Right renal cortex interstitium (tissue), 3 donors: ENCODE measurements at places on chromosomes 7 and 10.

- no peak for DNase-seq
Observed at GRCh38 chr10:102342958-102343357, 52.5 kb upstream of the NFKB2 start.

- DNase-seq, result no peak
Observed at GRCh38 chr7:4612939-4613841, 68.9 kb upstream of the FOXK1 start.

DNA sequence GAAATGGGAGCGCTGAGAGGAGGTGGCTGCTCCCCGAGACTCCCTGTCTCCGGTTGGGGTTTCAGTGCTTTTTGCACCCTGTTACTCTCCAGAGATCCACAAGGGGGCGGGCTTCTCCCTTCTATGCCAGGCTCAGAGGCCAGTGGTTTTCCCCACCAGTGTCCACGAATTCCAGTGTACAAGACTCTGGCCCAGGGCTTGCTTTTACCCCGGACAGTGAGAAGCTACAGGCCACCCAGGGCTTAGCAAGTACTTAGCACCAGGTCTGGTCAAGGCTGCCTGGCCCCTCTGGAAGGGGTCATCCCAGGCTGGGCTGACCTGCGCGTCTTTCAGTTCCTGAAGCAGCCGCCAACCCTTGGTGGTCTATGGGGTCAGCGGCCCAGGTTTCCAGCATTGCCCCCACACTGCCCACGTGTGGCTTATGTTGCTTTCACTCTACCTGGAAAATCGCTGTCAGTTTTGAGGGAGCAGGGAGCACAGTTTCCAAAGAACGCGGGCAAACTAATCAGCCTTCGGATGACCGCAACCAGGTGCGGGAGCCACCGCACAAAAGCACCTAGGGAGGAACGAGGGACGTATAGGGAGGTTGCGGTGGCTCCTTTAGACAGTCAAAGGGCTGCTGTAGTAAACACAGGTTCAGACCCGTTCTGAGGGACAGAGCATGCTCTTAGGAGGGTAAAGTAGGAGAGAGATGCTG is 6.8 kb downstream of the CYP26A1 start:
- DNase-seq, result no peak

DNA sequence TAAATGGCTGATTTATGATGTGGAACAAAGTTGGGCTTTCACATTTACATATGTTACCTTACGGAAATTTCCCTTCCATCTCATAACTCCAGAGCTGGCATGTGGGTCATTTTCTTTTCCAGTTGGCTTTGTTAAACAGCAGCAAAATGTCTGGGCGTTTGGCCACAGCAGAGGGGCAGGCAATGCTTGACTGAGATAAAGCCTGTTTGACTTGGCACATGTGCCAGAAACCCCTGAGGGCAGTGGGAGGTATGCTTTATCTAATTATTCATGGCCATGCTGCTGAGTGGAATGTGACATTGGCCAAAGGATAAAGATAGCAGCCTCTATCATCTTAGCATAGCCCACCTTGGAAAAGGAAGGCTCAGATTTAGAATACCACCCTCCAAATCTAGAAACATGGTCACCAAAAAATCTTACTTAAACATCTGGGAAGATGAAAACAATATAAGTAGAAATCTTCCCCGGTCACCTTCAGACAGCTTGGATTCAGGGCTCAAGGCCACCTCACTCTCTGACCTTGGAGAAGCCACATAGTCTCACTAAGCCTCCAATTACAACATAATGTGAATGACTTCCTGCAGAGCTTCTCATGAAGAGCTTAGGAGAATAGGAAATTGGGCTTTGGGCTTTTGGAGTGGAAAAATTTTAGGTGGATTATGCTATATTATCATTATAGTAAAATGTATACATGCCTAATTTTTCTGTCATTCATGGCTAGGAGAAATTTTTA is 101.5 kb downstream of the GRM3 start:
- DNase-seq, result no peak

- DNase-seq, result no peak
Observed at GRCh38 chr10:17981766-17982380, 30.2 kb downstream of the SLC39A12 start.

DNA sequence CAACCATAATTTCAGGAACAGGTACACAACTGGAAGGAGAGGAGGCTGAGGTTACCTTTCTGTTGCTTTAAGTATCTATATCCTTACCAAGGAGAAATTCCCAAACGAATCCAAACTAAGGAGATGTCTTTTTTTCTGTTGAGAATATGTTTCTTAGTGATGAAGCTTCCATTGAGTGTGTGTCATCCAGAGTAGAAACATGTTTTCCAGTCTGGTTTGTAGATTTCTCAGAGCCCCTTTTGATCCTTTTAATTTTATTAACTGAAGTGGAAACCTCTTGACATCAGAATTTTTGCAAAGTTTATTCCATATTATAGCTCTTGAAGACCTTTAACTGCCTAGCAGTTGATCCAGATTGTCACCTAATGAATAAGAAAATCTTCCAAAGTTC is 207.1 kb upstream of the FERD3L start:
- DNase-seq, result no peak

DNA sequence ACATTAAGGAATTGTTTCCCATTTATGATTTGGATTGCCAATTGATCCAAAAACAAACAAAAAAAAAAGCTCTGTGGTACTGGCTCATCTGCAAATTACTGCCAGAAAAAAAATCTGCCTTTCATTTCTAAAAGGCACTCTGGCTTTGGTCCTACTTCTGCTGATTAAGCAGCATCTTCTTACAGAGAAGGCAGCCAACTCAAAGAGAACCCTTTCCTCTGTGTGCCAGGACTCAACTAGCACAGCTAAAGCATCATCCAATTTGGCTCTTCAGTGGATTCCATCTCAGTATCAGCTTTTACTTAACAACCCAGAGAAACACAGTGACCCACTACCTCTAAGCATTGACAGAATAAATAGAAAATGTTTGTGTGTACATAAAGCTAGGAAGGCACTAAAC is 80.6 kb downstream of the GSAP start:
- DNase-seq, result no peak

DNA sequence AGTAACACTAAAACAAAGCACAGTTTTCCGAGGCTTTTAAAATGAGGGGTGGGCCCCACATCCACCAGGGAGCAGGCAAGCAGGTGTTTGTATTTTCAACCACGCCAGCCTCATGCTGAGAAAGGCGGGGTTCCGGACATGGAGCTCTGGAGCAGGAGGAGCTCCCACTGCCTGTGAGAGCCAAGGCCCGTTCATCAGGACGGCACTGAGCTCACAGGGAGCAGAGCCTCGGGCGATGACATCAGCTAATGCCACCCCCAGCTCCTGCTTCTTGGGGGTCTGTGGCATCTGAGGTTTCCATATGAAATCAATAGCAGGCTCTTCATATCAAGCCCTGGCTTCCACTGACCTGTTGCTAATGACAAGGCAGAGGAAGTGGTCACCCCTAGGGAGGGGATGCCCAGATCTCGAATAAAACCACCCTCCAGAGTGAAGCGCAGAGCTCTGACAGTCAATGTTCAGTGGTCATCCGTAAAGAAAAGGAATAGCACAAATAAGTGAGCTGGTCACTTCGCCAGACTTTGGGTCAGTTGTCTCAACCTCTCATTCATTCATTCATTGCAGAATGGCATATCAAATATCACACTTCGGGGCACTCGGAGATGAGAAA is 89.1 kb downstream of the TNS3 start:
- DNase-seq, result no peak

DNA sequence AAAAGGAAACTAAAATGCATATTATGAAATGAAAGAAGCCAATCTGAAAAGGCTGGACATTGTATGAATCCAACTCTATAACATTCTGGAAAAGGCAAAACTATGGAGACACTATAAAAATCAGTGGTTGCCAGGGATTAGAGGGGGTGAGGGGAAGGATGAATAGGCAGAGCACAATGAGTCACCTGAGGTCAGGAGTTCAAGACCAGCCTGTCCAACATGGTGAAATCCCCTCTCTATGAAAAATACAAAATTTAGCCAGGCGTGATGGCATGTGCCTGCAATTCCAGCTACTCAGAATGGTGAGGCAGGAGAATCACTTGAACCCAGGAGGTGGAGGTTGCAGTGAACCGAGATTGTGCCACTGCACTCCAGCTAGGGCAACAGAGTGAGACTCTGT is 324.8 kb upstream of the PHYHIPL start:
- DNase-seq, result no peak

- DNase-seq, result no peak
Observed at GRCh38 chr10:87589645-87590051, 70.0 kb upstream of the PAPSS2 start.

GRCh38 chr10:119597405-119598186 is 832 bp upstream of the TIAL1 start:
- DNase-seq, result no peak

- no peak for DNase-seq
Observed at GRCh38 chr7:103764901-103765300, 224.6 kb downstream of the RELN start.

GRCh38 chr10:22341190-22341925 is 3.9 kb upstream of the SPAG6 start:
- DNase-seq, result no peak

DNA sequence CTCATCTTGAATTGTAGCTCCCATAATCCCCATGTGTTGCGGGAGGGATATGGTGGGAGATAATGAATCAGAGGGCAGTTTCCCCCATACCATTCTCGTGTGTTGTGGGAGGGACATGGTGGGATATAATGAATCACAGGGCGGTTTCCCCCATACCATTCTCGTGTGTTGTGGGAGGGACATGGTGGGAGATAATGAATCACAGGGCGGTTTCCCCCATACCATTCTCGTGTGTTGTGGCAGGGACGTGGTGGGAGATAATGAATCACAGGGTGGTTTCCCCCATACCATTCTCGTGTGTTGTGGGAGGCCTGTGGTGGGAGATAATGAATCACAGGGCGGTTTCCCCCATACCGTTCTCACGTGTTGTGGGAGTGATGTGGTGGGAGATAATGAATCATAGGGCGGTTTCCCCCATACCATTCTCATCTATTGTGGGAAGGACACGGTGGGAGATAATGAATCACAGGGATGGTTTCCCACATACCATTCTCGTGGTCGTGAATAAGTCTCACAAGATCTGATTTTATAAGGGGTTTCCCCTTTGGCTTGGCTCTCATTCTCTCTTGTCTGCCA is 271.0 kb downstream of the MAD1L1 start:
- no peak for DNase-seq

DNA sequence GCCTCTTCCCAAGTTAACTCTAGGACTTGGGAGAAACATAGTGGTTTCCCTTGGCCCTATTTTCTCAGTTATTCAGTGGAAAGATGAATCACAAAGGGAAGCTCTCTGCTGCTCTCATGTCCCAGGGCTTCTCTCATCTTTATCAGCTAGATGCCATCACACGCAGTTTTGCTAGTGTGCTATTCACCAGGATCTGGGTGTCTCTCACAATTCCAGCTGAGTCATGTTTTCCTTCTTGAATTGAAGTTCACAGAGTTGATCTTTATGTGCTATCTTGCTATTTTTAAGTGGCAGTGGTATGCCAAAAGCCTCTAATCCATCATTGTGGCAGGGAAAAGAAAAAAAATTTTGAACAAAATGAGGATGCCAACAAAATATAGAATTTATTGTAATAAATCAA is 101.3 kb downstream of the TWIST1 start:
- no peak for DNase-seq

- DNase-seq, result no peak
Observed at GRCh38 chr10:4361581-4361980, 464.4 kb upstream of the AKR1E2 start.

DNA sequence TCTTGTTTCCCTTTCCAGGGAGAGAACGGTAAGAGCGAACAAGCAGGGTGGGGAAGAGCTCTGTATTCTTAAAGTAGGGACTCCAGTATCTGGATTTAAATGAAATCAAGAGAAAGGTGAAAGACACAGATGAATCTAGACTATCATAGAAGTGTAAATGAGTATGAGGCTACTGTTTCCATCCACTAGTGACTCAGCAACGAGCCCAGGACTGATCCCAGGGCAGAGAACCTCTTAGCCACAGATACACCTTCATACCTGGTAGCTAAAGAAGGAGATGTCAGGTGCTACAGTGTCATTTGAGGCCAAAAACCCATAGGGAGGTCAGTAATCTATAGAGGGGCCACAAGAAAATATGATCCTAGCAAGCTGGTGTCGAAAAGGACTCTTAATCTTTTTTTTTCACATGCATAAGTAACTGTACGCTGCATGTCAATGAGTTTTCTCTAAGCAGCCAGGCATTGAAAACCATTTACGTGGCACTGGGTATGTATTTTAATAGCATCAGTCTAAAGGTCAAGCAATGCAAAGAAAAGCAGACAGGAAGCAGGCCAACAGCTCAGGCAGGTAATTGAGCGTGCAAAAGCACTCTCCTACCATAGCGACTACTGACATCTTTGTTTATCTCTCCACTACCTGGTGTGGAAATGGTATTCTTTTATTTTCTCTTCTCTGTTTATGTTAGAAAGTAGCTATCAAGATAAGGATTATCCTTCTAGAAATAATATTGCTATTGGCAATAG is 91.5 kb upstream of the EGR2 start:
- no peak for DNase-seq

DNA sequence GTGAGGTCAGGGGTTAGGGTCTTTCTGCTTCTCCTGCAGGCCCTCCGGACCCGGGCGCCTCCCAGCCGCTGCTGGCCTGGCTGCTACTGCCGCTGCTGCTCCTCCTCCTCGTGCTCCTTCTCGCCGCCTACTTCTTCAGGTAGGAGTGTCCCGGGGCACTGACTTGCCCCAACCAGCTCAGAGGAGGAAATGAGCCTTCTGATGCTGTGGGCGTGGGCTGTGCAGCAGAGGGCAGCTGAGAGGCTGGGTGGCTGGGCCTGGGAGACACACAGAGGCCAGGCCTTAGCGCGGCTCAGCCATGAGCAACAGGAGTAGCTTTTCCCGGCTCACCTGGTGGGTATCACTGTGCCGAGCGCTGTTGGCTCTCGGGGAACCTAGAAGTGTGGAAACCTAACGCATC is 78.9 kb downstream of the MKI67 start:
- peak; percentile 53 for DNase-seq

DNA sequence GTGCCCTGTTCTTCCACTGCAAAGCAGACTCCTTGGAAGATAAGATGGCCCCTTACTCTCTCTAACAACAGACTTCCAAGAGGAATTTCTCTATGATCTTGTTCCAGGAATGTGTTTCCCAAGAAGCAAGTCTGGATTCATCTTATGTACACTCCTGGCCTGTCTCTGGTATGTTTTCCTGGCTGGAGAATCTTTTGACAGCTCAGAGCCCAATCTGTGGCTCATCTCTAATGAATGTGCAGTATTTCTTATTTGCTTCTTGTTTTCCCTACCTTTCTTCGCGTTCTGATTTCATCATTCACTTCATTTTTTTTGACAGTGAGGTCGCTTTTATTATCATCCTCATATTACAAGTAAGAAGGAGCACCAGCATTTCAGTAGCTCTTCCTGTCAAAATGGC is 53.0 kb upstream of the PITRM1 start:
- DNase-seq, result no peak

GRCh38 chr7:143900230-143900766 is 1.7 kb downstream of the TCAF1 start:
- no peak for DNase-seq

- DNase-seq, result no peak
Observed at GRCh38 chr7:65988084-65988483, 6.1 kb upstream of the GUSB start.

- no peak for DNase-seq
Observed at GRCh38 chr7:114081606-114082425, 163.0 kb upstream of the PPP1R3A start.

- DNase-seq, result no peak
Observed at GRCh38 chr10:22597138-22597537, 117.2 kb downstream of the PIP4K2A start.

- no peak for DNase-seq
Observed at GRCh38 chr7:28536259-28536658, 123.9 kb downstream of the CREB5 start.

- peak; percentile 63 for DNase-seq
Observed at GRCh38 chr7:25541094-25541821, 313.0 kb upstream of the NPVF start.

- DNase-seq, result no peak
Observed at GRCh38 chr7:2266911-2267310, 24.9 kb downstream of the NUDT1 start.
